ENCODE measurements at places on chromosomes 1 and 21.
A peak's percentile ranks its signal among the peaks of the same experiment; 100 is the strongest.

GRCh38 chr1:17919525-17920439 lies 164.6 kb downstream of the ACTL8 start:
- no peaks in the 10 kb centered on the region for H3K4me1 ChIP-seq
- no peaks in the 10 kb centered on the region for H3K36me3 ChIP-seq
- DNase-seq: peak; percentile 54
- H3K27me3 ChIP-seq: peaks cover 6% of the 10 kb centered on the region
- H3K27ac ChIP-seq: no peak overlapping the region
- no peak overlapping the region for H3K4me3 ChIP-seq

GRCh38 chr1:17674726-17675500 lies 80.2 kb upstream of the ACTL8 start:
- H3K27me3 ChIP-seq: no peaks in the 10 kb centered on the region
- peak; percentile 63 for DNase-seq
- H3K4me3 ChIP-seq: no peak overlapping the region
- no peak overlapping the region for H3K27ac ChIP-seq
- no peaks in the 10 kb centered on the region for H3K4me1 ChIP-seq

- H3K27ac ChIP-seq: peak overlapping the region; percentile 86
- H3K27me3 ChIP-seq: no peaks in the 10 kb centered on the region
- H3K36me3 ChIP-seq: no peaks in the 10 kb centered on the region
- peak; percentile 18 for DNase-seq
- H3K4me1 ChIP-seq: peaks cover 11% of the 10 kb centered on the region
Observed at GRCh38 chr1:32818804-32819541, 1.5 kb downstream of the S100PBP start.

GRCh38 chr1:8776104-8776503 lies 41.3 kb downstream of the RERE start:
- no peak for DNase-seq
- no peak overlapping the region for H3K4me3 ChIP-seq
- no peaks in the 10 kb centered on the region for H3K27me3 ChIP-seq
- no peaks in the 10 kb centered on the region for H3K4me1 ChIP-seq

GRCh38 chr21:44697811-44698734 lies 1.1 kb downstream of the KRTAP10-12 start:
- H3K36me3 ChIP-seq: no peaks in the 10 kb centered on the region
- H3K27me3 ChIP-seq: peaks cover 12% of the 10 kb centered on the region
- H3K4me3 ChIP-seq: no peak overlapping the region
- no peaks in the 10 kb centered on the region for H3K4me1 ChIP-seq
- peak; percentile 58 for DNase-seq

DNA sequence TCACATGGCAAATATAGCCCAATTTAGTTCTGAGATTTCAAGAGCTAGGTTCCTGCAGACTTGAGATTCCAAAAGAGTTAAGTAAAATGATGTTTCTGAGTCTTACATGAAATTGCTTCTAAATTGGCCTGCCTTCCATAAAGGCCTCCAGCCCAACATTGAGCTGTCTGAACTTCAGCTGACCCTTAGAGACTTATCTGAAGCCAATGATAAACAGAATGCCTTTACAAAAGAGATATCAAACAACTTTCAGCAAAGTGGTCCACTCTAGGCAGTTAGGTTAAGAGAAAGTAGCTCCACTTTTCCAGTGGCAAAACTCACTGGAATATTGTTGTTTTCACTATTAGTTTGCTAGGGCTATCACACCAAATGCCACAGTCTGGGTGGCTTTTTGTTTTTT lies 6.3 kb upstream of the RC3H1 start:
- H3K4me3 ChIP-seq: no peak overlapping the region
- peaks cover under 1% of the 10 kb centered on the region for H3K4me1 ChIP-seq
- H3K27me3 ChIP-seq: no peaks in the 10 kb centered on the region
- H3K27ac ChIP-seq: no peak overlapping the region

- no peaks in the 10 kb centered on the region for H3K27me3 ChIP-seq
- no peaks in the 10 kb centered on the region for H3K4me1 ChIP-seq
- H3K27ac ChIP-seq: no peak overlapping the region
- DNase-seq: no peak
- H3K36me3 ChIP-seq: no peaks in the 10 kb centered on the region
Observed at GRCh38 chr1:101194746-101195145, 42.1 kb upstream of the S1PR1 start.

DNA sequence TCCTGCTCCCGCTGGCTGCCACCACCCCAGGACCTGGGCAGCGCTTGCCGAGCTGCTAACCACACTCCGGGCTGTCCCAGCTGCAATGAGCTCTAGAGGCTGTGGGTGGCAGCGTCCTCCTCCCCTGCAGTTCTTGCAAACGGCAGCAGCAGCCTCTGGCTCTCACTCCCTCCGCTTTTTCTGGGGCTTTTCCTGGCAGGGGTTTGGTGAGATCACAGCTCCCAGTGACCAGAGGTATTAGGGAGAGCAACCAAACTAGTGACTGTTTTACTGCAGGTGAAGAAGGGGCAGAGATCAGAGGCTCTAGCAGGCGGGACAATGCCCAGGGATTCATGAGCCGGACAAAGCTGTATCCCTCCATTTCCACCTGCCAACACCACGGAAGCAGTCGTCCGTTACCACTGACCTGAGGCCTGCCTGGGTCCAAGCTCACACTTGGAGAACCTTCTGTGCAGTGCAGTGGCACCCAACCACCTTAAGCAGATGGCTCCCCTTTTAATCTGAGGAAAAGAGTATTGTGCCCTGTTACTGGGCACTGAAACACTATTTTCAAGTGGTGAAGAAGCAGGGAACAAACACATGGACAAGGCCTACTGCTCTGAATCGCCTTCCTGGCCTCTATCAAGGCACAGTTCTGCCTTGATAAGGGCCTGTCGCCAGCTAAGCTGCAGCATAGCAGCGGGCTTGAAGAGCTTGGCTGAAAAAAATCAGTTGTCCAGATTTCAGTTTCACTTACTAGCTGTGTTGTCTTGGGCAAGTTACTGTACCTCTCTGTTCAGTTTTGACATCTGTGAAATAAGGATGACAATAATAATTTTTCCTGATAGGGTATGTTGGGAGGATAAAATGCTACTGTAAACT lies at the start of gene F5:
TSS of gene F5 (minus strand) at position 87 of the 861 bp plus-strand sequence. CDS start 95 bp downstream, outside the sequence.
- no peaks in the 10 kb centered on the region for H3K4me1 ChIP-seq
- no peak within 1 kb of the TSS for H3K27ac ChIP-seq
- peak within 1 kb of the TSS; percentile 10 for H3K4me3 ChIP-seq
- no peaks in the 10 kb centered on the region for H3K36me3 ChIP-seq
- no peaks in the 10 kb centered on the region for H3K27me3 ChIP-seq
- DNase-seq: peak; percentile 62

DNA sequence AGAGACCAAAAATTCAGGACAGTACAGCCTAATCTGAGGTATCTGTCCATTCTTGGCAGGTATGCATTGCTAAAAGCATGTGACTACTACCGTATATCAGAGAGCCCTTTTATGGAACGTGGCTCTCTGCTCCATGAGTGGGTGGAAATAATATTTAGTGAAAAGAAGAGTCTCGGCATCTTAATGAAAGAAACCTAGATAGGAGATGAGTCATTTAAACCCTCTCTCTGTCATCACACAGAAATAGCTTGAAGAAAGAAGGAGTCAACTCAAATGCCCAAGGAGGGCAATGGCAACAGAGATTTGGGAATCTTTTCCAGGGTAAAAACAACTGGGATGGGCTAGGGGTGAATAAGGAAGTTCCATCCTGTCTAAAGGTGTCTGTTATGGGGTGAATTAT lies 528.2 kb downstream of the SMYD3 start:
- no peaks in the 10 kb centered on the region for H3K4me1 ChIP-seq
- no peaks in the 10 kb centered on the region for H3K27me3 ChIP-seq
- DNase-seq: no peak

DNA sequence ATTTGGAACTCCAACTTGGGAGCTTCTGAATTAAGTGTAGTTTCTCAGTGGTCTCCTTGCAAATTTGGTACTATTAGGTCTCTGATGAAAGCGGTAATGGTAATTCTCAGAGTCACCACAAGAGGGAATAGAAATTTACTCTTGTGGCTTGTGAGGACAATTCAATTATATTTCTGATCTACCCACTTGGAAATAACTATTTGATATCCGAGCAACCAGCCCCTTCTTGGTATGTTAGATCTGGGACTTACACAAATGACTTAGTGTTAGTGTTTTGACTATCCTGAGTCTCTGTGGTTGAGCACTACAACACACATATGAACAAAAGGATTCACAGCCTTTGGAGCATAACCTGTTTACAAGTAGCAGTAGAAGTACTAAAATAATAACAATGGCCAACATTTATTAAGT lies 68.1 kb downstream of the RPS6KA1 start:
- no peaks in the 10 kb centered on the region for H3K4me1 ChIP-seq
- H3K27me3 ChIP-seq: no peaks in the 10 kb centered on the region
- no peak overlapping the region for H3K4me3 ChIP-seq
- H3K27ac ChIP-seq: no peak overlapping the region
- peak; percentile 60 for DNase-seq

- H3K27ac ChIP-seq: no peak overlapping the region
- no peaks in the 10 kb centered on the region for H3K36me3 ChIP-seq
- no peaks in the 10 kb centered on the region for H3K4me1 ChIP-seq
Observed at GRCh38 chr1:39609618-39610331, 29.7 kb downstream of the HEYL start.

DNA sequence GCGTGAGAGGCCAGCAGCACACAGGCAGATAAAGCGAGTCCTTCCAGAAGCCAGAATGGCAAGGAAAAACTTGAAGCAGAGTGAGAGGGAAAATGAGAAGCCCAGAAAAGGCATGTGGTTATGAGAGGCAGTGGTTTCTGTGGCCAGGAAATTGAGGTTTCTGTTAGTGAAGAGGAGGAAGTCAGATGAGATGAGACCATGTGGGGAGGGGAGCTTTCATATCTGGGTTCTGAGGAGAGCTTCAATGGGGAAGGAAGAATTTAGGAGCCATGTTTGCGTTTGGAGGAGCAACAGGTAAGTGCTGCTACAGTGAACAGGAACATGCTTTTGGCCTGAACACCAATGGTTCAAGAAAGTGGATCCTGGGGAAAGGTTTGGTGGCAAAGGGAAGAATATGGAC lies 6.1 kb upstream of the CD1A start:
- no peaks in the 10 kb centered on the region for H3K27me3 ChIP-seq
- no peak overlapping the region for H3K4me3 ChIP-seq
- DNase-seq: peak; percentile 27

- H3K36me3 ChIP-seq: no peaks in the 10 kb centered on the region
- H3K4me3 ChIP-seq: no peak overlapping the region
- H3K27me3 ChIP-seq: peaks cover 13% of the 10 kb centered on the region
- no peaks in the 10 kb centered on the region for H3K4me1 ChIP-seq
Observed at GRCh38 chr1:38137164-38137563, 90.6 kb upstream of the POU3F1 start.

DNA sequence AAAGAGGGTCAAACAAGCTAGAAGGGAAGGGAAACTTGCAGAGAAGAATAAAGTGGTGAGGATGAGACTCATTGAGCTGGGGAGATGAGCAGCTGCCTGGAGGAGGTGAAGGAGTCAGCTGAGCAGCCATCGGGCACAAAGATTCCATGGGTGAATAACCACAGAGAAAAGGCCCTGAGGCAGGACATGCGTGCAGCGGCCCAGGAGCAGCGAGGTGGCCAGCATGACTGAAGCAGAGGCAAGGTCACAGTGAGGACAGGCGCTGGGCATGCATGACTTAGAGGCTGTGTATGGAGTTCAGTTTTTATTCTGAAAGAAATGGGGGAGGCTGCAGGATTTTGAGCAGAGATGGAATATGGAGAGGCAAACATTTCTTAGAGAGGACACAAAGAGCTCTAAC lies 24.9 kb downstream of the OLFML2B start:
- H3K27ac ChIP-seq: no peak overlapping the region
- peaks cover 11% of the 10 kb centered on the region for H3K36me3 ChIP-seq
- H3K27me3 ChIP-seq: peaks cover 2% of the 10 kb centered on the region
- no peak overlapping the region for H3K4me3 ChIP-seq

GRCh38 chr1:206786212-206786886 lies 14.1 kb upstream of the IL10 start:
- no peak for DNase-seq
- H3K27ac ChIP-seq: no peak overlapping the region
- no peaks in the 10 kb centered on the region for H3K36me3 ChIP-seq
- no peaks in the 10 kb centered on the region for H3K27me3 ChIP-seq

DNA sequence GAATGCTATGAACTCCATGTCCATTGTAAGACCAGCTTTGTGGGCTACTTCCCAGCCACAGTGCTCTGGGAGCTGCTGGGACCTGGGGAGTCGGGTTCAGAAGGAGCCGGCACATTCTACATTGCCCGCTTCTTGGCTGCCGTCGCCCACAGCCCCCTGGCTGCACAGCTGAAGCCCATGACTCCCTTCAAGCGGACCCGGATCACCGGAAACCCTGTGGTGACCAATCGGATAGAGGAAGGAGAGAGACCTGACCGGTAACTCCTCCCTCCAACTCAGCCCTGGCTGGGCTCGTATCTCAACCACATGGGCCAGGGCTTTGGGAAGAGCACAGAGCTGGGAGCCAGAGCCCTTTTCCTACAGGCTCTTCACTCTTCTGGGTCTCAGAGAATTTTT lies 15.4 kb downstream of the MOV10 start:
- H3K27me3 ChIP-seq: no peaks in the 10 kb centered on the region
- no peak overlapping the region for H3K4me3 ChIP-seq
- no peak overlapping the region for H3K27ac ChIP-seq
- peaks cover 17% of the 10 kb centered on the region for H3K36me3 ChIP-seq

DNA sequence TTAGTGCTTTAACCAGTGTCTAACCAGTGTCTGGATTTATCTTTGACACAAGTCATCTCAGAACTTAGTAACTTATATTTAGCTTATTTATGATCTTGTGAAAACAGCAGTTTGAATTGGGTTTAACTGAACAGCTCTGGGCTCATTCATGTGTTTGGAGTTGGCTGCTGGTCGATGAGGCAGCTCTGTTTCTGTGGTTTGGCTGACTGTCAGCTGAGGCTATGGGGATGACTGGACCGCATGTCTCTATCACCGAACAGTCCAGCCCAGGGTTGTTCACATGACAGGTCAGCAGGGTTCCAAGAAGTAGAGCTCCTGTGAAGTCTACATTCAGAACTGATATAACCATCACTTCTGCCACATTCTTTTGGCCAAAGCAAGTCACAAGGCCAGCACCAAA lies 29.1 kb upstream of the C21orf91 start:
- no peak overlapping the region for H3K4me3 ChIP-seq
- H3K27me3 ChIP-seq: no peaks in the 10 kb centered on the region
- no peaks in the 10 kb centered on the region for H3K4me1 ChIP-seq

GRCh38 chr1:85584923-85585322 lies 4.4 kb downstream of the CCN1 start:
- H3K4me3 ChIP-seq: no peak overlapping the region
- H3K36me3 ChIP-seq: peaks cover 10% of the 10 kb centered on the region
- no peaks in the 10 kb centered on the region for H3K27me3 ChIP-seq

DNA sequence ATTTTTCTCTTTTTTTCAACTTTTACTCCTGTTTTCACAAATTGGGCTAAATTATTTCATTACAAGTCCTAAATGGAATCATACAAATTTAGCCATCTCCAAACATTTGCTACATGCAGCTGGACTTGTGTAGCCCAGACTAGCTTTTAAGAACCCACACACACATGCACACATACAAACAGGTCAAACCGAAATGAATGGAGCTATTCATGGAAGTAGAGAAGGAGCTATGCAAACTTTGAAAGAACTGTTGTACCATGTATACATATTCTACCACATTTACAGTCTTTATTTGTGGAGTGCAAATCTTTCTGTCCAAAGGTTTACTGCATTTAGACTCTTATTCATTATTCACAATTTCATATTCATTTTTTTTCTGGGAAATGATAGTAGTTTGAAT lies 189.1 kb upstream of the RNPC3 start:
- no peak for DNase-seq
- no peaks in the 10 kb centered on the region for H3K4me1 ChIP-seq
- no peak overlapping the region for H3K4me3 ChIP-seq
- H3K27me3 ChIP-seq: no peaks in the 10 kb centered on the region
